OCI-LY7 (cell line): ENCODE measurements at places on chromosomes 2 and 18. TPM values are rescaled to one million over a fixed set of nuclear protein-coding genes. Genes with fewer than 3 reads are reported as not detected.

DNA sequence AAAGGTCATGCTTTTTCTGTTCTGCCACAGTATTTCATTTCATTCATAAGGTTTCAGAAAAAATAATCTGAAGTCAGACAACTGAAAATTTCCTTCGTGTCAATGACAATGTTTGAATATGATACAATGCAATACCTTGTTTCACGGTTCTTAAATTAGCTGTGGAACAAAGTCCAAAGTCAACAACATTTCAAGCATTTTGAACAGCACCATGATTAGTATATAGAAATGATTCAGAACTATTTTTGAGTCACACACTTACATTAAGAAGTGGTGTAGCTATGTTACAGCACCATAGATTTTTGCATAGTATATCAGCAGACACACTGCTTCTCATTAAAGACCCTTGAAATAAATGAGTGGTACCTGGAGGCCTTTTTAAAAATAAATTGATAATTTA lies 178.3 kb upstream of the DSEL start:
- no peak for DNase-seq

DUSP19 gene
- total RNA-seq = 3.9 and 4.0 TPM in 2 replicates

DNA sequence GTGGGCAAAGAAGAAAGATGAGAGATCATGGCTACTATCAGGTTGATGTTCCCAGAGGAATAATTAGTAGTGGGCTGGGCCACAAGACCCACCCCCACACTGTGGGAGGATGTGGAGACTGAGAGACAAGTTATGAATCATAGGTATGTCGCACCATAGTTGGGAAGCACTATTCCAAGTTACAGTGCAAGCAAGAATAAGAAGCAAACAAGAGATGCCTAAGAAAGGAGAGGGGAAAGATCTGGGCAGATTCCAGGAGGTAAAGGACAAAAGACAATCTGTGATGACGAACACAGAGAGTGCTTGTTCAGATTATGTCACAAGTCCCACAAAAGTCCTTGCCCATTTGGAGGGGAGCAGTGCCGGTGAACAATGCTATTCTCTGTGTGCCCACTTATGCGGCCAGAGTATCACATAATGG lies 56.6 kb downstream of the FAM228A start:
- no peak for DNase-seq

FAM117B gene
- total RNA-seq = 18.4 and 19.6 TPM in 2 replicates

FHL2 gene
- 0.26 TPM in 1 of 2 replicates, not detected in the other for total RNA-seq

DNA sequence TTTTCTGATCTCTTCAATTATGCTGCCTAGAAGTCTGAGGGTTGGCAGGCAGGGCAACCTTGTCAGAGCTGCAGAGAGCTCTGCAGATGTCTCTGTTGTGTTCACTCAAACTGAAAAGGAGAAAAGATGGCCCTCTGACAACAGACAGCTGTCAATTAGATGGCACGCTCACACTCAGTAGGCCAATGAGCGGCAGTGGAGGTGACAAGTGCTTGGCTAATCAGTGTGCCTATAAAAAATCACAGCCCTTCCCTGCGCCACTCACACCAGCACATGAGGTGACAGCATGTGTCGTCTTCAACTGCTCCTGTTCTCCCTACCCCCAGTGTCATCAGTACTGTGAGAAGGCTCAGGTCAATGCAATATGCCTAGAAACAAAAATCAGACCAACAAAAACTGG lies 203.9 kb downstream of the TCF4 start:
- DNase-seq = no peak

DNA sequence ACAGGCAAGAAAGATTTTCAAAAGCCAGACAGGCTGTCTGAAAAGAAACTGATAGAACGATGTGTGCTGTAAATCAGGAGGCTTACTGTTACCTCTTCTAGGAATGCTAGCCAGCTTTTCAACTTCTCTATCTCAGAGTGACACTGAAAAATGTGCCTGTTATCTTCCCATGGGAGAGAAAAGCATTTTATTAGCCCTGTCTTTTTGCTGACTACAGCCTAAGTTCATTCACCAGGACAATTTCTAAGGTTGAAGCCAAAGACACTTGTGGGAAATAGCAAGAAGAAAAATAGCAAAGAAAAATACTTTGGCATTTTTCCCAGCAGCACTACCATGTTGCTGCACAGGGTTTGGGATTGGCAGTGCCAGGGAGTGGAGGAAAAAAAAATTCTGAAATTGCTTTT lies 34.0 kb downstream of the ABCB11 start:
- DNase-seq = no peak

GRCh38 chr2:3483227-3483985 lies 35.9 kb downstream of the ADI1 start:
- DNase-seq = no peak

ESPNL gene
- total RNA-seq = 3.4 and 5.0 TPM in 2 replicates

GRCh38 chr18:55152801-55153200 lies 193.5 kb upstream of the CCDC68 start:
- no peak for DNase-seq

DNA sequence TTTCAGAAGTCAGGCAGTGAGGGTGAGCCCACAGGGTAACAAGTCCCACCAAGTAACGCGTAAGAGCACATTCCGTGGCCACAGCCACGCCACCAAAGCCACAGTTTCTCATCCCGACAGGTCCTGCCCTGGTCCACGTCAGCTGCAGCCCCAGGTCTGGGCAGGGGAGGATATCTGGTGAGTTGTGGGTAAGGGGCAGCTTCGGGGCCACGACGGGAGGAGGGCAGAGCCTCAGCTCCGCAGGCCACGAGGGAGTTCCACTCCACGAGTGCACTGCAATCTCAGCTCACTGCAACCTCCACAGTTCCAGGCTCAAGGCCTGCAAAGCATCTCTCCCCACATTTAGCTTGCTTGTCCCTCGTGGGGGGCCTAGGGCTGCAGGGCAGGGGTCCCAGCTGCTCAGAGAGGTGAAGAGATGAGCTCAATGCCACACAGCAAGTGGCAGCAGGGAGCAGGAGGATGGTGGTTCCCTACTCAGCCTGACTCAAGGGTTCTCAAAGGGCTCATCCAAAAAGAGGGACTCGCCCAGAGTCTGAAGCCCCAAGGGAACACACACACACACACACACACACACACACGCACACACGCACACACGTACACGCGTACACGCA lies 12.5 kb downstream of the SNORC start:
- DNase-seq = no peak

DNA sequence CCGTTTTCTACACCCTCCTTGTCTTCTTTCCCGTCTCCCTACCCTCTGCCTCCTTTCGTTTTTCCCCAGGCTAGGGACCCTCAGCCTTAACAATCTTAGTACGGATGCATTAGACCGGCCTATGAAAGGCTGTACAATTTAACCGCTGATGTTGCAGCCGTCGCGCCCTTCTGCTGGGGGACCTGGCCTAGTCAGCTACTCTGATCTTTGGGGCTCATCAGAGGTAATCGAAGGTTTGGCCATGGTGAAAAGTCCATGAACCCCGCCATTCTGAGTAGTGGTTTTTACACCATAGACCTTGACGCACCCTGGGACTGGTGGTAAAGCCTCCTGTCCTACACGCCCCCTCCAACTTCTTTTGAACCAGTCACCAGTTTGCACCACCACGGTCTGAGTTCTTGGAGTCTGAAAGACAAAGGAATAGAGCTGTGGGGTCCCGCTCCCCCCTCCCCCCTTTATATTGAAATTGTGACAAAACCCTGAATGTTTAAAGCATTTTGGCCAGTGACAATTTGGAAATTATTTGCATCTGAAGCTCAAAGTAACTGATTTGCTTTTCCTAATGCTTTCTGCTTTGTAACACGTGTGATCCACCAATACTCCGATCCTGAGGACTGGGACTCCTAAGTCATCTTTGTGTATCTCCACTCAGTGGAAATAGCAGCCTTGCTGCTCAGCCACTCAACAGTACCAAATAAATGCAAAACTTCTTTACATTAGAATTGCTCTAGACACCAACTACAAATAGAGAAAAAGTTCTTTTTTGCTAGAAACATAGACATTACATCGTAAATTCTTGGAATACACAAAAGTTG lies 642 bp upstream of the SRSF7 start:
- no peak for DNase-seq

TOGARAM2 gene
- total RNA-seq = not detected in 2 replicates

GRCh38 chr2:55718165-55719008 lies 24.7 kb upstream of the PNPT1 start:
- peak; percentile 76 for DNase-seq

DNA sequence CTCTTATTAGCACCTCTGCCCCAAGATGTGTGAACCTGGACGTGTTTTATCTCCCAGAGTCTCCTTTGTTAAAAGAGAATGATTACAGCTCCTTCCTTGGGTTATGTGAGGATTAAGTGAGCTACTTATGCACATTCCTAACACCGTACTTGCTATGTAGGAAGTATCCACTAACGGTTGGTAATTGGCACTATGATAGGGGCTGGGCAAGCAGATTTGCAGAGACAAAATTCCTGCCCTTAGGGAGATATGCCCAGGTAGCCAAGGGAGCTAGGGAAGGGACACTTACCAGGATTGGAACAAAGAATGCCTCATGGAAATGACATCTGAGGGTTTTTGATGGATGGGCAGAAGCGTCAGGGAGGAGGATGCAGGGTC lies 11.5 kb upstream of the ALPK2 start:
- DNase-seq = no peak

DNA sequence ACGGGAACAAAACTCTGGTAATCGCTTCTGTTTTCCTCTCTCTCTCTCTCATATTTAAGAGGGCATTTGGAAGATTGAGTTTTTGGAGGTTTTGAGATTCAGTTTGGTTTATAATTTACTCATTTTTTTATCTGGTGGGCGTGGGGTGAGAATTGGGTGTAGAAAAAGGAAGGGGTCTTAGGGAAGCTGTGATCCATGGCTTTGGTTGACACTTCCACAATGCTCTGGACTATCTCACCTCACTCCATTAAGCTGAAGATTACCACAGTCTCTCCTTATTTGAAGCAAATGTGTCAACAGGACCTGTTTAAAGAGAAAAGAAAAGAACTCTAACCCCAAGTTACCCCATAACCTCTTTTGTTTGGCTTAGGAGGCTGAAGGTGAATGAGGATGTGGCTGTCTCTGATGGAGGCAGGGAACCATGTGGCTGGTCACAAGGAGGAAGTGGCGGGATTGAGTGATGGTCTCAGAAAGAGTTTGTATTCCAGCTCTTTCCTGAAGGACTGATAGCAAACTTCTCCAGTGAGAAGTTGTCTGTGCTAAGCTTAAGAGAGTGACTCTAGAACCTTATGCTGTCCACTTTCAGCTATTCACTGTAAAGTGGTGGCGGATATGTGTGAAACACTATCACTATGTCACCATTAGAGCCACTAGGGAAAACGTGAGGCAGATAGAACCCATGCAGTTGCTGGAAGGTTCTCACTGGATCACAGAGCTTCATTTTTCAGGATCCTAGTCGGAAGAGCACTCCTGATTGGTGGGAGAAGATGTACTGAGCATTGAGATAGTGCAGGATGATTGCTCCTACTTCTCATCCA lies 934 bp downstream of the ZNF804A start:
- peak; percentile 72 for DNase-seq

MRPL33 gene
- 40.4 and 43.8 TPM in 2 replicates for total RNA-seq

ZNF521 gene
- 2.8 and 4.0 TPM in 2 replicates for total RNA-seq

- no peak for DNase-seq
Measured at GRCh38 chr2:126913881-126914615, 15.4 kb downstream of the TEX51 start.

TUBA3D gene
- total RNA-seq = not detected in 2 replicates

- DNase-seq = no peak
Measured at GRCh38 chr2:172364261-172364660, 63.1 kb upstream of the ITGA6 start.

CCDC150 gene
- 28.7 and 29.7 TPM in 2 replicates for total RNA-seq

MROH2A gene
- total RNA-seq = not detected in 2 replicates

DPP4 gene
- not detected in 2 replicates for total RNA-seq

DNA sequence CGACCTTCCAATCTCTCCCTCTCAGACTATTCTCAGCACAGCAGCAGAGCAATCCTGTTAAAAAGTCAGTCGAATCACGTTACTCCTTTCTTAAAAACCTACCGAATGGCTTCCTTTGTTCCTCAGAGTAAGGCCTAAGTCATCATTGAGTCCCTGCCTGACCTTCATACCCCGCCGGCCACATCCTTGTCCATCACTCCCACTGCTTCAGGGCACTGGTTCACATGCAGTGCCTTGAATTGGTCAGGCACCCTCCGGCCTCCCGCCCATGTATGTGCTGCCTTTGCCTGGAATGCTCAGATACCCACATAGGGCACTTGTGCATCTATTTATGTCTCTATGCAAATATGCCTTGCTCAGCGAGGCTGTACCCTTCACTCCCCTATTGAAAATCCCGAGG lies 206.4 kb downstream of the DLGAP1 start:
- no peak for DNase-seq

GRCh38 chr2:102037681-102038080 lies 45.9 kb downstream of the IL1R2 start:
- no peak for DNase-seq

- no peak for DNase-seq
Measured at GRCh38 chr2:206987810-206988209, 48.5 kb downstream of the CPO start.

ANAPC1 gene
- total RNA-seq = 115 and 131 TPM in 2 replicates

DNA sequence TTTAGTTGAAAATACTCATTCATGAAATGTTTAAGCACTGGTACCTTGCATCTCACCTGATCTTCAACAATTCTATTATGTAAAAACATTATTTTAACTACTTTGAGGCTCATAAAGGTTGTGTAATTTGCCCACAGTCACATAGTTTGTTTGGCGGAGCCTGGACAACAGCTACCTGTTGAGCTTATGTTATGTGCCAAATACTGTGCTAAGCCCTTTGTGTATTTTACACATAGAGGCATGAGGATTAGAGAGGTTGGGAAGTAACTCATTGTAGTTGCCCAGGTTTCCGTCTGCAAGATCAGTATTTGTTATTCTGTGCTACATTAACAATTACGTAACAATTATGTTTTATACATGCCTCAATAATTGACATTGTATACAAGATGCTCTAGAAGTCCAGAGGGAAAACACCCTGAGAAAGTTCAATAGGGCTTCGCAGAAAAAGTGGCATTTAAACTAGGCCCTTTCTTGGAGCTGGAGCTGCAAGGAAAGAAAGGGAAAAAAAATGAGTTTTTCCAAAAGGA lies 80.4 kb downstream of the BOLA3 start:
- no peak for DNase-seq

IMMT gene
- 121 and 128 TPM in 2 replicates for total RNA-seq

DNA sequence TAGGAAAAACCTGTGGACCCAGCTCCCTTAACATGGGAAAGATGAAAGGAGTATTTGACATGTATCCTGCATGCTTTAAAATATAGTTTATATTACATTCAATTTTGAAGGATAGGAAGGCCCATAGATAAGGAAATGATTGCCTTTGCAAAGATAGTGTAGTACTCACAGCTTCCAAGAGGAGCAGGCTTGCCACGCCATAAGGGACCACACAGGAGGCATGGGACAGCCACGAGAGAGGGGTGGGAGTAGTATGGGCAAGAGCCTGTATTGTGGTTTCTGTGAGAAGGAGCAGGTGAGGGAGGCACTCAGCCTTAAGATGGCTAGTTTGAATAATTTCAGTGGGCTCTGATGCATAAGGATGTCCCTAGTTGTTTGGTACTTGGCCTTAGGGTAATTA lies 740.3 kb downstream of the SATB2 start:
- DNase-seq = peak; percentile 28

DPYSL5 gene
- total RNA-seq = not detected in 2 replicates

FAM210A gene
- total RNA-seq = 21.8 and 30.6 TPM in 2 replicates

GRCh38 chr2:237662671-237663093 lies 35.3 kb downstream of the LRRFIP1 start:
- DNase-seq = peak; percentile 86

- peak; percentile 4 for DNase-seq
Measured at GRCh38 chr2:38185012-38185491, 109.1 kb upstream of the CYP1B1 start.

- DNase-seq = no peak
Measured at GRCh38 chr18:58601468-58602266, 27.2 kb downstream of the ALPK2 start.

- no peak for DNase-seq
Measured at GRCh38 chr2:176328149-176328548, 58.9 kb downstream of the MTX2 start.

- no peak for DNase-seq
Measured at GRCh38 chr2:103284750-103285149, 522.9 kb downstream of the TMEM182 start.
